ENCODE measurements at places on chromosomes 1 and 21. TPM values are rescaled to one million over a fixed set of nuclear protein-coding genes. Genes with fewer than 3 reads are reported as not detected.

JMJD4 gene
- total RNA-seq: 42.6 TPM

APOBEC4 gene
- total RNA-seq: not detected

SERPINC1 gene
- total RNA-seq: 0.62 TPM

CELA3A gene
- 5.4 TPM for total RNA-seq

TBX19 gene
- total RNA-seq: 1.8 TPM

C1orf74 gene
- 4.7 TPM for total RNA-seq

BMP8B gene
- total RNA-seq: 0.36 TPM

SLAMF6 gene
- 1.0 TPM for total RNA-seq

LY9 gene
- not detected for total RNA-seq

CCDC30 gene
- 0.76 TPM for total RNA-seq

HMGCL gene
- total RNA-seq: 19.5 TPM

LCE1E gene
- not detected for total RNA-seq
